ENCODE measurements at places on chromosomes 16 and 17. TPM values are rescaled to one million over a fixed set of nuclear protein-coding genes. Genes with fewer than 3 reads are reported as not detected.

Gene CLDN6
- 426 TPM for total RNA-seq

Gene NACA2
- total RNA-seq = not detected

Gene PPP1R9B
- 15.0 TPM for total RNA-seq

Gene THUMPD1
- total RNA-seq = 62.0 TPM

Gene PRSS36
- total RNA-seq = 1.1 TPM

Gene LITAFD
- not detected for total RNA-seq

Gene FGF11
- 20.7 TPM for total RNA-seq

Gene ARL4D
- 20.3 TPM for total RNA-seq

Gene KRTAP2-3
- total RNA-seq = not detected

Gene EPX
- not detected for total RNA-seq

Gene NSF
- total RNA-seq = 22.1 TPM

Gene ZFP90
- total RNA-seq = 18.5 TPM

Gene TNFRSF13B
- 0.21 TPM for total RNA-seq

Gene TBC1D3
- not detected for total RNA-seq

Gene RDM1
- total RNA-seq = 7.0 TPM

Gene TNP2
- not detected for total RNA-seq

Gene CACNB1
- total RNA-seq = 9.1 TPM

Gene ACSM5
- total RNA-seq = not detected

Gene MEIOC
- total RNA-seq = 1.9 TPM

Gene HOXB1
- 4.5 TPM for total RNA-seq

Gene KIFC3
- 20.4 TPM for total RNA-seq

Gene PYY
- 1.8 TPM for total RNA-seq

Gene ZSCAN10
- total RNA-seq = 217 TPM

Gene TMIGD1
- not detected for total RNA-seq

Gene TBCD
- total RNA-seq = 101 TPM

Gene EVI2B
- total RNA-seq = not detected

Gene SLC22A31
- 0.81 TPM for total RNA-seq

Gene CA10
- 0.31 TPM for total RNA-seq

Gene VPS35L
- 31.8 TPM for total RNA-seq

Gene TANC2
- 2.1 TPM for total RNA-seq

Gene KRTAP9-8
- total RNA-seq = not detected

Gene BCKDK
- total RNA-seq = 52.7 TPM

Gene GAST
- not detected for total RNA-seq

Gene SLC6A2
- 0.21 TPM for total RNA-seq

Gene SLC52A1
- 0.10 TPM for total RNA-seq

Gene YBX2
- 12.2 TPM for total RNA-seq

Gene COX11
- 77.8 TPM for total RNA-seq

Gene PLLP
- total RNA-seq = 1.6 TPM

Gene UMOD
- not detected for total RNA-seq

Gene PLEKHG4
- 9.6 TPM for total RNA-seq

Gene DPEP3
- 0.03 TPM for total RNA-seq

Gene C17orf78
- total RNA-seq = not detected

Gene PTX4
- total RNA-seq = not detected

Gene CEP295NL
- 0.07 TPM for total RNA-seq

Gene DLX4
- total RNA-seq = 1.1 TPM

Gene OMG
- total RNA-seq = not detected

Gene PRSS8
- 65.4 TPM for total RNA-seq

Gene GFAP
- total RNA-seq = 0.10 TPM

Gene MARVELD3
- 3.8 TPM for total RNA-seq

Gene PRAC2
- 40.8 TPM for total RNA-seq

Measured in H7 (cell line).